ENCODE measurements at places on chromosomes 1 and 21.

DNA sequence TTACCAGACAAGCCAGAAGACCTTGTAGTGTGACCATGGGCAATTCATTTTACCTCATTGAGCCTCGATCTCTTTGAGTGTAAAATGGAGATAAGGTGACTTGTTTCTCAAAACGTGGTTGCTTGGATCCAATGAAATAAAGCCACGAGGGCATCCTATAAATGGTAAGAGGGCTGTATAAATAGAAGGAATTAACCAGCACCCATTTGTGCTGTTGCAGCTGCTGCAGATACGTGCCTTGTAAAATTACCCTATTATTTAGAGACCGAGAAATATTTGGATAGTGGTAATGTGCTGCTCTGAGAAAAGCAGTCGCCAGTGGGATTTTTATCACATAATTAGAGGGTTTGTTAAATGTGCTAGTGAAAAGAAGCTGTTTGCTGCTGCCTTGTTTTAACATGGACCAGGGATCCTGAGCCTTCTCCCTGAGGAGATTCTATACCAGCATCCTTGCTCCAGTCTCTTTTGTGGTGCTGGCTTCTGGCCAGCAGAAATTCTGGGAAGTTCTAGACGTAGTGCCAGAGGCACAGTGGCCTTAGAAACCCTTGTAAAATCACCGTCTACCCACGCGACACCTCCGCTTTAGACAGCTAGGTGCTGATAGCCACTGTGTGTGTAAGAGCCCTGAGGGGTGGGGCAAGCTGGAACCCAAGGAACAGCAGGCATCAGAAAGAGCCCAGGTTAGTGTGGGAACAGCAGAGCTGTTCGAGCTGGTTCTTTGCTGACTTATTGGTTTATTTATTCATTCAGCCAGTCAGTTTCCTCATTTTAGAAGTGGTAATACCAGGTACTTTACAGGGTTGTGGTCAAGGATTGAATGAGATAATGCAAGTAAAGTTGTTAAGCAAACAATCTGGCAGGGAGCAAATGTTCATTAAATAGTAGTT, 137.5 kb downstream of the NOS1AP start:
- no peaks in the 10 kb centered on the region for H3K27me3 ChIP-seq
- H3K27ac ChIP-seq = no peak overlapping the region

- no peaks in the 10 kb centered on the region for H3K4me1 ChIP-seq
- H3K27me3 ChIP-seq = no peaks in the 10 kb centered on the region
- H3K36me3 ChIP-seq = no peaks in the 10 kb centered on the region
- H3K4me3 ChIP-seq = no peak overlapping the region
- DNase-seq = no peak
Observed at GRCh38 chr1:154145986-154146385, 8.9 kb downstream of the NUP210L start.

DNA sequence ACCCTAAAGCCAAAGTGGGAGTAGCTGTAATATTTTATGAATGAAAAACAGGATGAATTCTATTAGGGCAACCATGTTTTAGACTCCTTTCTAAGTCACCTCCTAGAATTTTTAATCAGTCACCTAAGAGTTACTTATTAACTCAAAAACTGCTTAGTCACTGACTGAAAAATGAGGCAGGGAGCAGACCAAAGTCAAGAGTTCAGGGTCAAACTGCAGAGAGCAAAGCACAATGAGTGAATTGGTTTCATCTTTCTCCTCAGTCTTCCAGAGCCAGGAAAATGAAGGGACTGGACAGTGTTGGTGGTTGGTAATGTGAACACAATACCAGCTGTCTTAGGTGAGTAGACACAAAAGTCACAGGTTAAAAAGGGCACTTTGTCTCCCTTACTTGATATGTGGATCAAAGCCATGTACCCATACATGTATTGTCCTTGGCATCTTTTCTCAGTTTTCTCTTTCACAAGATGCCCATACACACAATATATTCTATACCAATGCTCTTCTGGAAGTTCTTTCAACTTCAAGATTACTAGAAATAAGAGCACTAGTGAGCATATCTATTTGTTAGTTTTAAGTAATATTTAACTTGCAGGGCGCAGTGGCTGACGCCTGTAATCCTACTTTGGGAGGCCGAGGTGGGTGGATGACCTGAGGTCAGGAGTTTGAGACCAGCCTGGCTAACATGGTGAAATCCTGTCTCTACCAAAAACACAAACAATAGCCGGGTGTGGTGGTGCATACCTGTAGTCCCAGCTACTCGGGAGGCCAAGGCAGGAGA, 42.2 kb downstream of the ATP1B1 start:
- H3K4me1 ChIP-seq = peaks cover 8% of the 10 kb centered on the region
- no peak overlapping the region for H3K4me3 ChIP-seq
- H3K27ac ChIP-seq = no peak overlapping the region
- no peaks in the 10 kb centered on the region for H3K27me3 ChIP-seq
- no peaks in the 10 kb centered on the region for H3K36me3 ChIP-seq

- H3K36me3 ChIP-seq = peaks cover 9% of the 10 kb centered on the region
- H3K4me1 ChIP-seq = no peaks in the 10 kb centered on the region
- no peak for DNase-seq
- no peak overlapping the region for H3K27ac ChIP-seq
Observed at GRCh38 chr1:46697053-46697452, 21.9 kb downstream of the EFCAB14 start.

DNA sequence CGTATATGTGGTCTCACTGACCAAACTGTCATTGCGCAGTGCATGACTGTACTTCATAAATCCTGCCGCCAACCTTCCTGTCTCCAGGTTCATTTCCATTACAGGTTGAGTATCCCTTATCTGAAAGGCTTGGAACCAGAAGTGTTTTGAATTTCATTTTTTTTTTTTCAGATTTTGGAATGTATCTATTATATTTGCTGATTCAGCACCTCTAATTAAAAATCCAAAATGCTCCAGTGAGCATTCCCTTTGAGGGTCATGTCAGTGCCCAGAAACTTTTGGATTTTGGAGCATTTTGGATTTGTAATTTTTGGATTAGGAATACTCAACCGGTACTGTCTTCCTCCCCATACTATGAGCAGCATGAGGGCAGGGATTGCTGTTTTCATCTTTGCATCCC, 30.7 kb upstream of the RBBP5 start:
- peaks cover 63% of the 10 kb centered on the region for H3K36me3 ChIP-seq
- no peak overlapping the region for H3K27ac ChIP-seq
- no peaks in the 10 kb centered on the region for H3K27me3 ChIP-seq
- no peak for DNase-seq

DNA sequence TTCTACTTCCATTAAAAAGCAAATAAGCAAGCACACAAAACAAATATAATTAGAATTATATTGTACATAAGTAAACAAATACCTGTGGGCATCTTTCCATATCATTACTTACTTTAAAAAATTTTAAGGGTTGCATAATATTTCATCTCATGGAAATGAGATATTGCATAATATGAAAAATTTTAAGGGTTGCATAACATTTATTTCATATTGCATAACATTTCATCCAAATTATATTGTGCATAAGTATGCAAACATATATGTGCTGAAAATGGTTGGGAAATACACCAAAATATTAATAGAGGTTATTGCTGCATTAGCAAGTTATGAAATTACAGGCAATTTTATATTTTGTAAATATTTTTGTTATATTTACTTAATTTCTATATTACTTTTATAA, 213.7 kb downstream of the KCNH1 start:
- H3K4me1 ChIP-seq = no peaks in the 10 kb centered on the region
- no peak for DNase-seq
- H3K4me3 ChIP-seq = no peak overlapping the region
- H3K27me3 ChIP-seq = no peaks in the 10 kb centered on the region
- H3K27ac ChIP-seq = no peak overlapping the region
- H3K36me3 ChIP-seq = no peaks in the 10 kb centered on the region

DNA sequence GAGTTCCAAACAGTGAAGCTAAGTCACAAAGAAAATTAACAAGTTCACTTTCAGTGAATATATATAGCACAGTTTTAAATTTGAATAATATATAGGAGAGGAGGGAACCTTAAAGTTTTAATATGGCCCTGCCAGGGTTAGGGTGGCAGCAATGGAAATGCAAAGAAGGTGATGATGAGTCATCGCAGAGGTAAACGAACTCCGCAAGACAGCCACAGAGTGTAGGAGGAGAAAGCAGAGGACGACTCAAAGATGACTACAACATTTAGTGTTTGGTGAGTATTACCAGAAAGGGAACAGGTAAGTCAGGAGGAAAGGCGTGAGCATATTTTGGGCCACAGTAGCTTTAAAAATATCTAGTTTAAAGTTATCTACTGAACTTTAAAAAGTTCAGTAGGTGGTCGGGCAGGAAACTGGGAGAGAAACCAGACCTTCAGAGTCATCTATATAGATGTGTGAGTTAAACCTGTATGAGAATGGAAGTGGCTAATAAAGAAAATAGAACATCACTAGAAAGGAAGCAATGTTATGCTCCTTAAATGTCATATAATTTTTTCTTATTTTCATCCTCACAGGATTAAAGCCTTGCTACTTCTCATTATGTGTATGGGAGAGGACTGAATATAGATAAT, 75.7 kb downstream of the UCHL5 start:
- H3K4me3 ChIP-seq = no peak overlapping the region
- H3K27me3 ChIP-seq = no peaks in the 10 kb centered on the region
- peaks cover 15% of the 10 kb centered on the region for H3K36me3 ChIP-seq
- H3K27ac ChIP-seq = no peak overlapping the region
- H3K4me1 ChIP-seq = peaks cover 5% of the 10 kb centered on the region
- DNase-seq = no peak

GRCh38 chr1:114458237-114458777, 52.7 kb downstream of the TRIM33 start:
- peaks cover 33% of the 10 kb centered on the region for H3K36me3 ChIP-seq
- DNase-seq = no peak
- H3K27ac ChIP-seq = peak overlapping the region; percentile 28

GRCh38 chr1:59007820-59008598, 224.2 kb upstream of the JUN start:
- H3K4me3 ChIP-seq = no peak overlapping the region
- no peaks in the 10 kb centered on the region for H3K27me3 ChIP-seq
- peaks cover 15% of the 10 kb centered on the region for H3K4me1 ChIP-seq

- no peak for DNase-seq
- H3K4me3 ChIP-seq = no peak overlapping the region
- H3K4me1 ChIP-seq = no peaks in the 10 kb centered on the region
- no peaks in the 10 kb centered on the region for H3K27me3 ChIP-seq
- no peaks in the 10 kb centered on the region for H3K36me3 ChIP-seq
Observed at GRCh38 chr1:45767035-45767434, 16.6 kb upstream of the IPP start.

- no peaks in the 10 kb centered on the region for H3K27me3 ChIP-seq
- H3K4me3 ChIP-seq = no peak overlapping the region
- no peak overlapping the region for H3K27ac ChIP-seq
- no peaks in the 10 kb centered on the region for H3K36me3 ChIP-seq
- peaks cover 17% of the 10 kb centered on the region for H3K4me1 ChIP-seq
Observed at GRCh38 chr1:6080469-6080868, 34.8 kb downstream of the KCNAB2 start.
